Stimulated activated CD4-positive, alpha-beta T cell treated with anti-CD3 and anti-CD28 coated beads, Interleukin-4, amount 100 ng/mL, for 48 hours (primary cell): ENCODE measurements at places on chromosomes 3 and 15.

GRCh38 chr15:77574521-77575202 lies 58.0 kb downstream of the LINGO1 start:
- DNase-seq: no peak

- no peak for DNase-seq
Observed at GRCh38 chr15:78995921-78996893, 51.4 kb upstream of the CTSH start.

GRCh38 chr15:87707071-87707470 lies 549.5 kb downstream of the NTRK3 start:
- DNase-seq: no peak

- no peak for DNase-seq
Observed at GRCh38 chr3:65848024-65848423, 190.7 kb downstream of the MAGI1 start.

- no peak for DNase-seq
Observed at GRCh38 chr3:108518895-108519294, 8.5 kb upstream of the MYH15 start.

GRCh38 chr15:87561641-87562040 lies 694.9 kb downstream of the NTRK3 start:
- DNase-seq: no peak
